NCI-H1436 treated with DMSO at 0.1 percent for 48 hours (cell line): ENCODE measurements at places on chromosomes 4 and X.

- DNase-seq, result no peak
Observed at GRCh38 chr4:72031868-72032608, at the start of gene NPFFR2. NPFFR2 (plus strand) TSS chr4:72032000; CDS start chr4:72128592, 96,592 bp downstream.

GRCh38 chr4:121307445-121308327, 73.1 kb downstream of the QRFPR start:
- DNase-seq, result no peak

GRCh38 chrX:14505648-14506047, 23.7 kb upstream of the GLRA2 start:
- no peak for DNase-seq

- DNase-seq, result no peak
Observed at GRCh38 chr4:147674073-147674472, 9.9 kb downstream of the PRMT9 start.

GRCh38 chrX:6223516-6223915, 5.2 kb downstream of the NLGN4X start:
- DNase-seq, result no peak

GRCh38 chr4:123621072-123621705, 224.6 kb downstream of the SPRY1 start:
- DNase-seq, result no peak

GRCh38 chr4:124903995-124904722, 191.6 kb upstream of the ANKRD50 start:
- DNase-seq, result no peak

GRCh38 chr4:41148931-41149330, 65.4 kb downstream of the APBB2 start:
- no peak for DNase-seq

DNA sequence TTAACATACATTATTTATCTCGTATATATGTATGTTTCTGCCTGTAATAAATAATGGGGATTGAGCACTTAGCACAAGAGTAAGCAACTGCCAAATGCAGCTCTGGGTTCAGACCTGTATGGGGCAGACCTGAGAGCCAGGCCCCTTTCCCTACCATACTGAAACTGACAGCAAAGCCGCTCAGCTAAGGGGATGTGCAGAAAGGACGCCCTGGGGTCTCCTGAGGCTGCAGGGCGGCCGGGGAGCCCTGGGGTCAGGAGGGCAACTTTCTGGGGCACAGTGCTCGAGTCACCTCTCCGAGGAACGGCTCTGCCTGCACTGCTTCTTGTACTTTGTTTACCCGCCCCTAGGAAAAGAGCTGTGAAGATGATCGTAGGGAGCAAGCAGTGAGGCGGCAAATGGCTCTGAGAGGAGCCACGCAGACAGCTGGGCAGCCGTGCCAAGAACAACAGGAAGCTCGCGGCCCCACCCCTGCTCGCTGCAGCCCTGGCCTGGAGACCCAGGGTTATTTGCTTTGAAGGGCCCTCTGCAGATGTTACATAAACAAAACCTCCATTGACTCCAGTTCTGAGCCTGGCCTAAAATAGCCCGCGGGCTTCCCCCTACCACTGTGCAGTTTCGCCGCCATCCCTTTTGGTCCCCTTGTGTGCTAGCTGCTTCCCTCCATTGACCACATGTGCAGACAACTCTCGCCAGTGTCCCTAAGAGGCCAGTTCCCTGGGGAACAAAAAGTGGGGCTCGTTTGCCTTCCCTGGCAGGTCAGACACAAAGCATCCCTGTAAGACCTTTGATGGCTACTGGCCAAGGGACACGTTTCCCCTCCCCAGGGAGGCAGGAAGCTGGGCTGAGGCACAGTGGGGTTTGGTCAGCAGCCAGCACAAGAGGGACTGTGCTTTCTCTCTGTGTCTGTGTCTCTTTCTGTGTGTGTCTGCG, 111.3 kb upstream of the LNX1 start:
- DNase-seq, result peak; percentile 19

DNA sequence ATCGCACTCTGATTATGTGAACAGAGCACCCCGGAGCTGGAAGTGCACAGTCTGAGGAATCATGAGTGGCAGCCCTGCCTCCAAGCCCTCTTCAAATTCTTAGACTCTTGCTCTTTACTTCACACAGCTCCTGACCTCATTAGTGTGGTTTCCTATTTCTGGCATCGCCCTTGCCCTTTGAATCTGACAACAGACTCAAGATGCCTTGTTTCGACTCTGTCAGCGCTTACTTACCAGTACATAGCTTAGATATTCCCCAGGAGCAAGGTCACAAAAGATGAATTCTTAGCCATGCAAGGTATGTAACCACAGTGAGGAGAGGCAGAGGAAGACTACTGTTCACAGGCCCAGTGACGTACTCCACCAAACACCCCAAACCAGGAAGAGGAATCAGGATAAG, 167.2 kb downstream of the KDR start:
- no peak for DNase-seq

- DNase-seq, result no peak
Observed at GRCh38 chrX:1883772-1884171, 268.9 kb downstream of the ASMT start.

- DNase-seq, result no peak
Observed at GRCh38 chrX:109440475-109440874, 41.4 kb downstream of the GUCY2F start.

GRCh38 chrX:81294101-81294500, 92.2 kb downstream of the SH3BGRL start:
- DNase-seq, result no peak

GRCh38 chr4:10108391-10108790, 8.2 kb downstream of the WDR1 start:
- no peak for DNase-seq

GRCh38 chr4:40506066-40506465, 123.6 kb downstream of the RBM47 start:
- DNase-seq, result peak; percentile 3

- DNase-seq, result no peak
Observed at GRCh38 chrX:31236231-31236630, 164.4 kb upstream of the FTHL17 start.

- DNase-seq, result no peak
Observed at GRCh38 chr4:42710329-42710728, 53.4 kb upstream of the ATP8A1 start.

GRCh38 chr4:42643685-42644084, 13.2 kb downstream of the ATP8A1 start:
- no peak for DNase-seq

DNA sequence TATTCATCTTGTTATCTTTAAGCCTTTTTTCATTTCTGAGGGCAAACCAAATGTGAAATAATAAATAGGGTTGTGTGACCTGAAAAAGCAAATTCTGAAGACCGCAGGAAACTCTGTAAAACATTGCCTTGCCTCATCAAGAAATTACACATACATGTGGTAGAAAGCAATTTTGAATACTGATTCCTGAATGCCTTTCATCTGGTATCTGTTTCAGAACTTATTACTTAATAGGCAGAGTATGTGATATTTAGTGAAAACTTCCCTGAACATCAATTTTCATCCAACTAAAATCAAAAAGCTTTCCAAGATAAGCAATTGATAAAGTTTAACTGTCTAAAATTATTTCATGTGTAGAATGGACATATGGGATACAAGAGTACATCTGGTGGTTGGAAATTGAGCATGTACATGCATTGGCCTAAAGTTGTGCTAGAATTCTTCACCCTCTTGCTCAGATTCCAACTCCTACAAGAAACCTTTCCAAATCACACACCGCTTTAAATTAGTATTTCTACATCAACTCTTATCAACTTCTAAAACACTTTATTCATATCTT, 606.0 kb upstream of the LCORL start:
- no peak for DNase-seq

DNA sequence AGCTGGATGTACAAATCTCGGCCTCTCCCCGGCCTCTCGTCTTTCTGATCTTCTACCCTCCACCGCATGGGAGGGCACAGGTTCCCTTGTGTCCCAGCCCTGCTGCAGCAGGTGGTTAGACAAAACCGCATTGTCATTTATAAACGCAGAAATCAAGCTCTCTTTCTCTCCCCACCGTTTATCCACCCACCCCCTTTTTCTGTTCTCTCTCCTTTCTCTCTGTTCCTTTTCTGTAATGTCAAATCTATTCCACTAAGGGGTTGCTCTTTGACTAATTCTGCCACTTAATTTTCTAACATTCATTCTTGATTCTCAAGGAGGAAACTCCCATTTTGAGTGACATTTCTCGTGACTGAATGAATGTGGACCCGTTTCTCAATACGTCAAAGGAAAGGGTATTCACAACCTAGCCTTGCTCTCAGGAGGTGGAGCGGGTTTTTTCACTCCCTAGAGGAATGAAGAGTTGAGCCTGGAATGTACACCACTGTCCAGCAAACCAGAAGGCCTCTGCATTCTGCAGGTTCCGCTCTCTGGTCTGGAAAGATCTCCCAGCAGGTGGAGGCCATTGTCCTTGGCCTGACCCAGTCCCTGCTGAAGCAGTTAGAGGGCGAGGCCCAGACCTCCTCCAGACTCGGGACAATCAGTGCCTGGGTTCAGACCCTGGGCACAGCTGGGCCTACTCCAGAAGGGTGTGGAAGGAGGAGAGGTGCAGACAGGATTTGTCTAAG, 70.9 kb upstream of the ENPP6 start:
- no peak for DNase-seq

- DNase-seq, result no peak
Observed at GRCh38 chrX:20329435-20329834, 62.7 kb upstream of the RPS6KA3 start.

DNA sequence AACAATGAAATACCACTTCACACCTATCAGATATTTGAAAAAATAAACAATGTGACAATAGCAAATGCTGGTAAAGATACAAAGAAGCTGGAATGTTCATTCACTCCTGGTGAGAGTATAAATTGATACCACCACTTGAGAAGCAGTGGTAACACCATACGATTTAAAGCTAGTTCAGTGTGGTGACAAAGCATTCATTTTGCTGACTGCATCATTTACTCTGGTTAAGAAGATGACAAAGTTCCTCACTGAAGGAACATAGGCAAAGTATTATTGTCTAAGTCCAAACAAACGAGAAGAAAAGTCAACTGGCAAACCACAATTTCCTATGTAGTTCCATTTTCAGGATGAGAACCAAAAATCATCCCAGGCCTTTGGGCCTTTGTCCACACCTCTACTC, 102.5 kb downstream of the GEMIN8 start:
- no peak for DNase-seq

DNA sequence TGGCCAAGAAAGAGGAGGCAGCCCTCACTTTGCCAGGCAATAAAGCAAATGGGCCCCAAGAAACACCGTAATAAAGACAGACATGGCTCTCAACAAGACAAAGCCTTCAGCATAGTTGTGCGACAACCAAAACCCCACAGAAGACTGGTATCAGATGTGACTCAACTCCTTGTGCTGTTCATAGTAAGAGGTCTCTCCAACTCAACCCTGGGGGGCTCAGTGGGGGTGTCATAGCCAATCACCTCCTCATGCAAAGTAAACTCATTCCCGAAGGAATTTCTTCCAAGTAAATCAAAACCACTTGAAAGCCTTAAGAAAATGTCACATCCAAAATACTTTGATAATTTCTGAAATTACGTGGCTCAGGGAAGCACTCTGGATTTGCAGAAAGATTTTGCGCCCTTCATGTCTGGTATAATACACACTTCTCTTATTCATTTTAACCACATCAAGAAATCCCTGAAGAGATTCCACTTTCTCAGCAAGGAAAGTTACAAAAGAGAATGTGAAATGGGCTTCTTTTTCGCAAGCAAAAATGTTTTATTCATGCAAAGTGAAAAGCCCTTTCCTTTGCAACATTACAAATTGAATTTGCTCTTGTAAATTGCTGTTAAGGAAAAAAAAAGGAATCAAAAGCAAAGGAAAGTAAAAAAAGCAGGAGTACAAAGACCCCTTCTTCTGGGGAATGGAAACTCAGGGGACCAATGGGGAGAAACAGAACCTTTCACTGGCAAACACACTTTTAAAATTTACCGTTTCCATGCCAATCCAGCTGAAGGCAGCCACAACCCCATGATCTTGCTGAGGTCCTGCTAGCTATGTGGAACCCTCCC, 137.4 kb downstream of the NSUN7 start:
- no peak for DNase-seq

- DNase-seq, result no peak
Observed at GRCh38 chr4:19971829-19972228, 279.9 kb upstream of the SLIT2 start.

DNA sequence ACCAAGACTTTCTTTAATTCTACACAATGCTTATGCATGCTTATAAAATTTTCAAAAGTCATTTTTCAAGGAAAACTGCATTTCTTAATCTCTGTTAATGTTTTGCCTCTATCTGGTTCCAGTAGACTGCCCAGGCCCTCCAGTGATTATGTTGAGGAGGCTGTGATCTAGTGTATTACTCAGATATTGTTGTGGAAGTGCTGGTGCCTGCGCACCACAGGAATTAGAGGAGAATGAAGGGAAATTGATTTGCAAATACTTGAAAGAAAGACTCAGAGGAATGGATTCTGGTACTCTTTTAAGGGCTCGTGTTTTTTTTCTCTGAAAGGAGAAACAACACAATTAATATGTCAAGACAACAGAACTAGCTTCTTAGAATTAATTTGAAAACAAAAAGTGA, 1015.1 kb downstream of the RPA4 start:
- DNase-seq, result no peak

- DNase-seq, result no peak
Observed at GRCh38 chr4:163611784-163612445, 117.4 kb downstream of the TMA16 start.

DNA sequence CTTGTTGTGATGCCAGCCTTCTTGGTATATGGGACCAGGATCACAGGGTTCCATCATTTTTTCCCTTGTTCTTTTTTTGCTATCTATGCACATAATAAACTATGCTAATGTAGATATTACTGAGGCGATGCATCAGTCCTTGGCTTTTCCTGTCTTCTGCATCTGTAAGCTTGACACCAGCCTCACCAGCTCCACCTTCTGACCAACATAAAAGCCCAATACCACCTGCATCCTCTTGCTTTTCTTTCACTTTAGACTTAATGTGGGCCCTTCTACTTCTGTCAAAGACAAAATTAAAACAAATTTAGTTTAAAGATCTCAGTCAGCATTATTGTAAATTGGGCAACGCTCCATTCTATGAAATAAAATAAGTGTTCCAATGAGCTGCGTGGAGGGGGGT, 1718.8 kb upstream of the PCDH10 start:
- no peak for DNase-seq

DNA sequence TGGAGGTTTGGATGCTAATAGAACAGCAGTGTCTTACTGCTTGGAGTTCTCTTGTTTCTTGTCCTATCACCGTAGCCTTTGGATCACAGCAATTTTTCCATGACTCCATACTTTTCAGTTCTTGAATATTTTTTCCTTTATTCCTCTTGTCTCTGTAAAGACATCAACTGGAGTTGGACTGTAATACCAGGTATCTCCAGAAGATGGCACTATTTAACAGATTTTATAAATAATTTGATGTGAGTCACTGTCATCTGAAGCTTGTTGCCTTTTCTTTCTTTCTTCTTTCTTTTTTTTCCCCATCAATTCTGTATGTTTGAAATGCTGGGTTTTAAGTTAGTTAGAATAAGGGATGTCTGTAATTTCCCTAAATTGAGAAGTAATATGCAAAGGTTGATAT, 24.1 kb downstream of the HPRT1 start:
- DNase-seq, result no peak
